ENCODE measurements at places on chromosomes 16 and 17.
A peak's percentile ranks its signal among the peaks of the same experiment; 100 is the strongest.

- peak; percentile 63 for DNase-seq
These were observed 3.3 kb downstream of the PGS1 start for GRCh38 chr17:78381601-78382232.

- peak; percentile 49 for DNase-seq
These were observed at the start of gene CD79B for GRCh38 chr17:63931981-63932561. Gene CD79B, minus strand, starts transcription at chr17:63932331. Its CDS starts 70 bp downstream, at chr17:63932261.

GRCh38 chr17:4004517-4005295 is 40.5 kb upstream of the ATP2A3 start:
- peak; percentile 53 for DNase-seq

GRCh38 chr17:4176808-4177472 is 33.9 kb downstream of the CYB5D2 start:
- peak; percentile 12 for DNase-seq

- DNase-seq, result no peak
These were observed 21.4 kb downstream of the CD300LG start for GRCh38 chr17:43868226-43868994.

DNA sequence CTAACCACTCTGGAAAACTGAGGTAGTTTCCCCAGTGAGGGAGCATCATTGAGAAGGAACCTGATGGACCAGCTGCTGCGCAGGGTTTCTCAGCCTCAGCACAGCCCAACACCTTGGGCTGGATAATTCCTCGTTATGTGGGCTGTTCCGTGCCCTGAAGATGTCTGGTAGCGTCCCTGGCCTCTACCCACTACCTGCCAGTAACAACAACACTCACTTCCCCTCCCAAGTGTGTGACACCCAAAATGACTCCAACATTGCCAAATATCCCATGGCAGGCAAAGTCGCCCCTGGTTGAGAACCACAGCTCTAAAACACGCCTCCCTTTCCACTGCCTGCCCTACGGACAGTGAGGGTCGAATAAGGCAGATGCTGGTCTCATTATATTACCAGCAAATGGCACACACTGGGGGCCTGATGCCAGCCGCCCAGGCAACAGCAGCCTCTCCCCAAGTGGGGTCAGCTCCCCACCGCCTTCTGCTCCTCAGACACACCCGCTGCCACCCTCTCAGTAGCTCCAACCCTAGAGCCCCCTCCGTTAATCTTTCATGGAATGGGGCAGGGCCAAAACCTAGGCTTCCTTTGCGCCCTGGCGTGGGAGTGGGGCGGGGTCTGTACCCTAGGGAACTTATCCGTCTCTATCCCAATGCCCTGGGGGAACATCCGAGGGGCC is 1.0 kb downstream of the RHBDF2 start:
- DNase-seq, result no peak

GRCh38 chr16:22379656-22380055 is 5.2 kb upstream of the CDR2 start:
- DNase-seq, result no peak

DNA sequence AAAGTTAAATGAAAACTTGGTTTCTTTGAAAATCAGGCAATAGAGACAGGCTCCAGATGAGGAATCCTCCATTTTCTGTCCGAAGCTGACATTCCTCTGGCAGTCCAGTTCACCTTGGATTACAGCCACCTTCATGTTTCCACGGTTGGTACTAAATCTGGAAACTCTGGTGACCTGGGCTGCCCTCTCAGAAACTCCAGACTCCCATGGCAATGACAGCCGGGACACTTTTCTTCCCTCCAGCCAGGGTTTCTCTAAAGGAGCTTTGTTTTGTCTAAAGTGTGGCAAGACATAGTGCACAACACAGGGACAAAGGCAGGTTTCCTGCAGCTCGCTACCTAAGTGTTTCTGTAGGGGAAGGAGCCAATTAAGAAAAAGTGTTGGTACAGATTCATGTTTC is 36.0 kb downstream of the CLUAP1 start:
- DNase-seq, result no peak

- no peak for DNase-seq
These were observed 19.4 kb upstream of the CRISPLD2 start for GRCh38 chr16:84800158-84800978.

- DNase-seq, result no peak
These were observed 79.1 kb downstream of the NDE1 start for GRCh38 chr16:15729152-15729551.

- DNase-seq, result peak; percentile 62
These were observed 613 bp downstream of the ECI1 start for GRCh38 chr16:2250652-2251295.

GRCh38 chr16:4314532-4315185 is 1.2 kb upstream of the GLIS2 start:
- peak; percentile 15 for DNase-seq

DNA sequence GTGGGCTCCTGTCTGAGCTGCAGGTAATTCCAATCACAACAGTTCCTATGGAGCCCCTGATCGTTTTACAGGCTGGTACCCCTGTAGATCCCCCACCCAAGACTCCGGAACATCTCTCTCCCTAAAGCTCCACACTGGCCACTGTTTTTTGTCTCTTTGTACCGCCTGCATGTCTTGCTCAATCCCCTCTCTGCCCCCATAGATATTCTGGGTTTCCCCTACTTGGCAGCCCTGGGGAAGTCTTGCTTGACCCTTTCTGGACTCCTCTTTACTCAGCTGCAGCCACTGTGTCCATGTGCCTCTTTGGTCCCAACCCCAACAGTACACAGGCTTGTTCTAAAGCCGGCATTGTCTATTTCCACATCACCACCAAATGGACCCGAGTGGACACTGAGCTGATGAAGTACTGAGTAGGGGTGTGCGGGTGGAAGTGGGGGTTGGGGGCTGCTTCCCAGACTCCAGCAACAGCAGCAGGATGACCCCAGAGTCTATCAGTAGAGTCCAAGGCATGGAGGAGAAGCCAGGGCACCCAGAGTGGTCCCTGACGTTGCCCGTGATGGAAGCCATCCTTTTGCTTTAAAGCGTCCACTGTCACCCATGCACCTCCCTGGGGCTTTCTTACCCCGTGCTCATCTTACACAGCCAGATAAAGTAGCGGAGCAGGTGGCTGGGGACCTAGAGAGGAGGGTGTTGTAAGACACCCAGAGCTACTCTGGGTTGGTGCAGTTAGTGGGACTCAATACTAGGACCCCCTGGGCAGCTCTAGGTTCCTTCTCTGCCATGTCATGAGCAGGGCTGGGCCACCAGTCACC is 6.4 kb downstream of the CD300LB start:
- no peak for DNase-seq

GRCh38 chr16:85975451-85975981 is 76.6 kb downstream of the IRF8 start:
- no peak for DNase-seq

GRCh38 chr17:39939588-39940419 is 12.3 kb downstream of the LRRC3C start:
- peak; percentile 46 for DNase-seq

DNA sequence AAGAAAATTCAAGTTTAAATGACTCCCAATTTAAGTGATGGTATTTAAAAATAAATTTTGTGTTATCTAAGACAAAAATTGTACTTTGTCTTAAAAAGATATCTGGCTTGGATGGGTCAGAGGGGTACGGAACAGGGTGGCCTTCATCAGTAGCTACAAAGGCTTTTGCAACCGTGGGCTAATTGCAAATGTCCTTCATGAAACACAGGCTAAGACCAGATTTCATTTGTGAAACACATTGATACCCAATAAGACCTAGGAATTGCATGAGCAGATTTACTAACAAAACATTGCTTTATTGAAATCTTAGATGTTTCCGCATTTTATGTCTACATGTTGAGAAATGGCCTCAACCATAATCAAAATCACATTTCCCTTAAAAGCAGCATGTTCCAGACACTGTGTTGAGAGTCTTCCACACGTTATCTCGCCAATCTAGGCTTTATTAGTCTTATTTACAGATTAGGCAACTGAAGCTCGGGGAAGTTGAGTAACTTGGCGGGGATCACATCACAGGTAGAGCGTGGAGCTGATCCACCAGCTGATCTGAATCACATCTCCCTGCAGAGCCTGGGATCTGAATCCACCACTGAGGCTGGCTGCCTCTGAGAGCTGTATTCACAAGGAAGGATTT is 21.8 kb downstream of the FBXO39 start:
- DNase-seq, result no peak

GRCh38 chr16:12390074-12390605 is 413.5 kb downstream of the CPPED1 start:
- no peak for DNase-seq

- peak; percentile 87 for DNase-seq
These were observed 15.3 kb downstream of the KSR1 start for GRCh38 chr17:27471321-27472269.

- peak; percentile 47 for DNase-seq
These were observed 41.1 kb downstream of the MYO18A start for GRCh38 chr17:29138971-29139691.

GRCh38 chr16:66508914-66509496 is 40.9 kb downstream of the TK2 start:
- no peak for DNase-seq

DNA sequence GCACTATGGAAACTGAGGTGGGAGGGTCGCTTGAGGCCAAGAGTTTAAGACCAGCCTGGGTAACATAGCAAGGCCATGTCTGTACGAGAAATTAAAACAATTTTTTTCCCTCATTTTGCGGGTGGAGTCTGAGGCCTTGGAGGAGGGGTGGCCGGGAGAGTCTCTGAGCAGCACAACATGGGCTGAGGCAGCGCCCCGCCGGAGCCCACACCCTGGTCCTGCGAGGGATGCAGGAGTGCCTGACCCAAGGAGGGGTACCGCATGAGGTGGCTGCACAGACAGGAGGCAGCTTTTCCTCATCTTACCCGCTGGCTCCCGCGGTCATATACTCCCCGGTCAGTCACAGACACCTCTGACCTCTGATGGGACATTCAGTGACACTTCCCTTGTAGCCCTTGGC is 67.7 kb downstream of the MSI2 start:
- no peak for DNase-seq

Measured in stimulated activated CD4-positive, alpha-beta T cell treated with anti-CD3 and anti-CD28 coated beads, Interleukin-4, amount 100 ng/mL, for 24 hours (primary cell).